ENCODE measurements at places on chromosomes 3 and 15. TPM values are rescaled to one million over a fixed set of nuclear protein-coding genes. Genes with fewer than 3 reads are reported as not detected.

Gene TRIM59
- total RNA-seq = 19.9 TPM

Gene LRRC57
- 25.8 TPM for total RNA-seq

Gene C3orf85
- total RNA-seq = not detected

Gene C3orf52
- total RNA-seq = 6.4 TPM

Gene UNC13C
- total RNA-seq = not detected

Gene FEZF2
- total RNA-seq = not detected

Gene OXTR
- total RNA-seq = 0.65 TPM

Gene CAMKV
- total RNA-seq = not detected

Gene PRSS50
- not detected for total RNA-seq

Gene EFCAB12
- total RNA-seq = under 0.01 TPM

Gene ITIH1
- not detected for total RNA-seq

Gene FOXL2
- 0.10 TPM for total RNA-seq

Gene CCDC39
- not detected for total RNA-seq

Gene EFCC1
- 2.3 TPM for total RNA-seq

Gene TASOR
- 56.6 TPM for total RNA-seq

Gene COPG1
- total RNA-seq = 312 TPM

Gene SHQ1
- 15.7 TPM for total RNA-seq

Gene WDR53
- 6.2 TPM for total RNA-seq

Gene SMAD6
- 24.2 TPM for total RNA-seq

Gene HOMER2
- total RNA-seq = 0.33 TPM

Gene REC114
- total RNA-seq = not detected

Gene WDR93
- 0.10 TPM for total RNA-seq

Gene SNAPC5
- 15.0 TPM for total RNA-seq

Gene PPP1R14D
- not detected for total RNA-seq

Gene OSTN
- total RNA-seq = not detected

Gene CCDC66
- 19.7 TPM for total RNA-seq

Gene ADAMTSL3
- under 0.01 TPM for total RNA-seq

Gene DNAJA4
- total RNA-seq = 3.7 TPM

Gene GPR149
- total RNA-seq = not detected

Gene CYP8B1
- not detected for total RNA-seq

Gene CCR9
- not detected for total RNA-seq

Gene GP5
- total RNA-seq = not detected

Gene RTP1
- not detected for total RNA-seq

Gene APOD
- 5.7 TPM for total RNA-seq

Gene GOLGA8Q
- total RNA-seq = 0.48 TPM

Gene LRRK1
- 11.0 TPM for total RNA-seq

Gene TMEM212
- not detected for total RNA-seq

Gene CLDN18
- total RNA-seq = not detected

Gene RNU5B-1
- not detected for total RNA-seq
